ENCODE measurements at places on chromosomes 2 and 18.

DNA sequence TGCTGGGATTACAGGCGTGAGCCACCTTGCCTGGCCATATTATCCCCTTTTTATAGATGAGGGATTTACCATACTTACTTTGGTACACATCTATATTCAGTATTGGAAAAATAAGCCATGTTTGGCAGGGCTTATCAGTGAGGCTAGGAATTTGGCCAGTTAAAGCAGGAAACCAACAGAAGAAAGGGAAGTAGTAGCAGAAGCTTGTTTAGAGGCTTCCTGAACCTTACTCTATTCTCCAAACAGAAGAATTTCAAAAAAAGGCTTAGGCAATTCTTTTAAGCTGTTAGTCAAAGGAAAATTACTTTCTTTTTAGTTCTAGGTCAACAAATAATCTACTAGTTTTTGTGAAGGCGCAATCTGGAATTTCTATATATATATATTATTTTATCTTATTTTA, 3.2 kb upstream of the GLS start:
- DNase-seq = no peak

- DNase-seq = no peak
Measured at GRCh38 chr2:207086136-207086535, 79.6 kb downstream of the KLF7 start.

- DNase-seq = no peak
Measured at GRCh38 chr2:210003359-210003758, 921 bp downstream of the RPE start.

- no peak for DNase-seq
Measured at GRCh38 chr2:222320436-222321395, 21.9 kb upstream of the PAX3 start.

- no peak for DNase-seq
Measured at GRCh38 chr2:84686783-84687476, 170.6 kb downstream of the DNAH6 start.

DNA sequence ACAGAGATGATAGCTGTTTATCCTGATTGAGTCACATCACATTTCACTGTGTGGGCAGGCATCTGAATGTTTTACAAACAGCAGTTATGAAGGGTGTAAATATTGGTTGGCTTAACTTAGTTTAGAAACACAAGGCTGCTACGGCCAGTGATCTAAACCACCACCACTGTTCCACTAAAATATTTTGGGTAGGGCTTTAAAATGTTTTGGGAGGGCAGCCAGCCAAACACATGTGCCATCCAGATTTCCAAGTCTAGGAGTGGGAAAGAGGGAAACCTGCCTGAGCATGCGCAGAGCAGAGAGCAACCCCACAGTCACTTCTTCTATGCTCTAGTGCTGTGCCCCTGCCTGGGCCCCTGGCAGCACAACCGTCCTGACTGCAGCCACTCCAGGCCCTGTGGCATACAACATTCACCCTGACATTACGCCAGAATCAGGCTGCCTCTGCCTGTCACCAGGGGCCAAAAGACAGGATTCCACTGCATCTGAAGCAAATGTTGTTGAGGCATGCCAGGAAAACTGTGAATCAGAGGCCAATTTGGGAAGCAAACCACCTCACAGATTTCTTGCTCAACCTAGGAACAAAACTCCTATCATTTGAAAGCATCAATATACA, 74.8 kb upstream of the COL5A2 start:
- no peak for DNase-seq

DNA sequence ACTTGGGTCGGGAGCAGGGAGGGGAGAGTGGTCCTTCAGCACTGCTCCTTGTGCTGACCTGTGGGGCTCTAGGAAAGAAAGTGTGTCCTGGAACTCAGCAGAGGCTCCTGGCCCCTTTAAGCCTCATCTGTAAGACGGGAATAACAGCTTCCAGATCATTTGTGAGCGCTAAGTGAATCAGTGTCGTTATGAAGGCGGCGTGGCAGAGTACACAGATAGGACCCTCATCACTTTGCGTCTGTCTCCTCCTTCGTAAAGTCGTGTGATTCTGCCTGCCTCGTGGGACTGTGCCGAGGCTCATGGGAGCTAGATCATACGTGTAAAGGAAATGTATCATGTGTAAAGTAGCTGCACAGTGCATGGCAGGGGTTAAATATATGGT, 18.6 kb downstream of the COLEC11 start:
- DNase-seq = no peak

DNA sequence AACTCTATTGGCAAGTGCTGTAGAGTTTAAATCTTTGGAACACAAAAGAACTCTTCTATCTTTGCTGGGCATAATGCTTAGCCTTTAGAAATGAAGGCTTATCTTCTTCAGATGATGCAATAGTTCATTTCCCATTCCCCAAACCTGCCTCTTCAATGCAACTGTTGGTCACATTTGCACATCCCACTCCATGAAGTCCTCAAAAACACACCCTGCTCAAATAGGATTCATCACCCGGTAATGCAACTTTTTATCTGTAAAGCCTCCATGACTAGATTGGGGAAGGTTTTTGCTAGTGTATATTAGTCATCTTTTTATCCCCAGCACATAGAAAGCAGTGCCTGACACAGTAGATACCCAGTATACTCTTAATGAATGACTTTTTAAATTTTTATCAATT, 376.4 kb downstream of the RBM43 start:
- DNase-seq = no peak

- DNase-seq = no peak
Measured at GRCh38 chr18:50853863-50854271, 25.1 kb upstream of the ME2 start.

GRCh38 chr18:58017267-58017666, 26.8 kb upstream of the NEDD4L start:
- DNase-seq = no peak

- no peak for DNase-seq
Measured at GRCh38 chr18:70931942-70932814, 643.3 kb downstream of the SOCS6 start.

DNA sequence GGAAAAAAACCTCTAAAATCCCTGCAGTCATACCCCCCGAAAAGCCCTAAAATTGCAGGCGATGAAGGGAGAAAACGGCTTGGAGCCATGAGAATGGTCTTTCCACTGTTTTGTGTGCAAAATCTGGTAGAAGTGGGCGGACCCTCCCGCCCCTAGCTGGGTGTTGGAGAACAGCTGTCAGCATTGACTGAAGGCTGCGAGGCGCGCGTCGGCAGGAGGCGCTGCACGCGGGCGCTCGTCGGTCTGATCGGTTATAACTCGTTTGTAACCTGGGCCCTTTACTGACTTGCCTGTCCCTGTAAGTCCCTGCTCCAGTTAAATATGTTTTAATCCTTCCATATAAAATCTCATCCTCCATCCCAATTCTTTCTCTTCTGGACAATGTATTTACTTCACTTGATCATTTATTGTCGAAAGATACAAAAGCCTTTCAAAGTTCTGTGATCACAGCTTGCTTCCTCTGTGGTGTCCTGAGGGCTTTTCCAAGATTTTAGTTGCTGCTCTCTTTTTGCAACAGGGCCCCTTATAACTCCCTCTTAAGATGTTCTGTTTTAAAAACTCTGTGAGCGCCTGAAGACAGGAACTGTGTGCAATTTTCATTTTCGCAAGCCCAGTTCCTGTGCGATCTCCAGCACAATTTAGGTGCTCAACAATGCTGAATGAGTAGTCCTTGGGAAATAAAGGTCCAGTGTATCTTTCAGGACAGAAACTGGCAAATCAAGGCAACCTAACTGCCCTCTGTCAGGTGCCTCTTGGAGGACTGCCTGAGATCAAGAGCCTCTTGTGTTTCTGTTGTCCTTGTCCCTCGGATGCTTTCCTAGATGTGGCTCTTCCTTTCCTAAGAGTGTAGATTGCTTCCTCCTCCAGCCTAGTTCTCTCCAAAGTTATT, 918 bp upstream of the HNRNPLL start:
- peak; percentile 79 for DNase-seq

DNA sequence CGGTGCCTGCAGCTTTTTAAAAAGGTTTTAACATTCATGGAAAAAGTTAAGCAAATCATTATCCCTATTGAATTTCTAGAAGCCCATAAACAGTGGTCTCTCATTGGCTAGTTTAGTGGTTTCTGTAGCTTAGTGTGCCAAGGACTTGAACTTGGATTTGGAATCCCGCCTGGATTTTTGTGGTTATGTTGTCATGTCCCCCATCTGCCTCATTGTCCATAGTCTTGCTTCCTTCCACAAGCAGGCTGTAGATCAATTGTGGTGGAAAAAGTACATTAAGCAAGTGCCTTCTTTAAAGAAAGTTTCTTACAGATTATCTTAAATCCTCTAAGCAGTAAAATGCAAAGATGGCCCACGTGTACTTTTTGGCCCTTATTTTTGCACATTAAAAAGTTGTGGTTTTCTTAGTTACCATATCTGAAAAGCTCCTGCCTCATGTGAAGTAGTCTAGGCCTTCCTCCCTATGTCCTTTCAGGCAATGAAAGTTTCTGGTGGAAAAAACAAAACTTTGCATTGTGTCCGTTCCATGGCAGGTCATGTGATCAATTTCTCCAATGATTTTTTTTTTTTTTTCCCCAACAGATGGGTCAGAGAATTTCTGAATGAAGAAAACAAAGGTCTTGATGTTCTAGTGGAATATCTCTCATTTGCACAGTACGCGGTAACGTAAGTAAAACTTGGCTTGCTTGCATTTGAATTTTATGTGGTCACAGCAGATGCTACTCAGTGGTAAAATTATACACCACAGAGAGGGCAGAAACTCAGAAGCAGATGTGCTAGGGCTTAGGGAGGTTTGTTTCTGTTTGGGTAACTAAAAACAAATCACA, 158.9 kb downstream of the PRPF40A start:
- no peak for DNase-seq

GRCh38 chr2:220473611-220474010, 846.2 kb downstream of the SLC4A3 start:
- no peak for DNase-seq

DNA sequence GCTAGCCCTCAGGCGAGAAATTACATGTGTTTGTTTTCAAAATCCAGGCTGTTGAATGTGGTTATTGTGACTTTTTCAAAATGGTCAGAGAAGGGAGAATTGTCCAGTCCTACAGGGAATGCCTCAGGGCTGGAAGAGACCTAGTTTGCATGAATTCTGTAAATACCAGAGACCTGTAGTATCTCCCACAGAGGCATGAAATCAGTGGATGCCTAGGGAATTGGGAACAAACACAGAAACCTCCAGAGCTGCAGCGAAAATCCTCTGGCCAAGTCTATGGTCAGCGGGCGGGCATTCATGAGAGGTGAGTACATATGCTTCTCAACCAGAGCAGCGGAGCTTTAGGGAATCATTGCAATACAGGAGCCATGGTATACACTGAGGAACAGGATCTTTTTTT, 1596.5 kb upstream of the NXPH2 start:
- no peak for DNase-seq

DNA sequence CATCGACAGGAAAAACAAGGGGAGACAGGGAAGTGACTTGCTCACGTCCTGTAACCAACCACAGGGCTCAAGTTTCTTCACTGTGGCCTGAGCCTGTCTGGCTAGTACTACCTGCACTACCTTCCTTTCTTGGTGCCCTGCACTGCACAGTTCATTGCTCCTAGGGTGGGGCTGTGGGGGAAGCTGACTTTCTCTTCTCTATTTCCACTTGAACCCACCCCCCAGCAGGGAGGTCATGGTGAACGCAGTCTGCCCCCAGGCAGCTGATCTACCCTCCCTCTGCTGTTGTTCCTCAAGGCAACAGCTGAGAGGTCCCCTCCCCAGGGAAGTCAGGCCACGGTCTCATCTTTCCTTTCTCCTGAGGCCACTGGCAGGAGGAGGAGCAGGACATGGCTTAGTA, 532.1 kb downstream of the SOX11 start:
- no peak for DNase-seq

DNA sequence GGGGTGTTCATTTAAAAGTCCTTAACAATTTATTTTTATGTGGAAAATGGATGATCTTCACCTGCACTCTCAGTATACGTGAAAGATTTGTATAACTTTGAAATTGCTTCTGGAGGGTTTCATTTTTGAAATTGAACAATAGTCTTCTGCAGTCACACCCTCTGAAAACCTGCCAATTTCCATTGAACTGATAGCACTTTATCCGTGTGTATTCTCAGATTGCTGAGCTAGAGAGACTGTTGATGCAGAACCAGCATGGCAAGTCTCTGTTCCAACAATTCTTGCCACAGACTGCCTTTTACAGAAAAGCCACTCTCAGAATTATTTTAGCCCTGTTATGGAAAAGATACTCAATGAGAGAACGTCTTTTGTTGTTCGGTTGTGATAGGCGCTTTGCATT, 6.6 kb upstream of the GULP1 start:
- DNase-seq = no peak

DNA sequence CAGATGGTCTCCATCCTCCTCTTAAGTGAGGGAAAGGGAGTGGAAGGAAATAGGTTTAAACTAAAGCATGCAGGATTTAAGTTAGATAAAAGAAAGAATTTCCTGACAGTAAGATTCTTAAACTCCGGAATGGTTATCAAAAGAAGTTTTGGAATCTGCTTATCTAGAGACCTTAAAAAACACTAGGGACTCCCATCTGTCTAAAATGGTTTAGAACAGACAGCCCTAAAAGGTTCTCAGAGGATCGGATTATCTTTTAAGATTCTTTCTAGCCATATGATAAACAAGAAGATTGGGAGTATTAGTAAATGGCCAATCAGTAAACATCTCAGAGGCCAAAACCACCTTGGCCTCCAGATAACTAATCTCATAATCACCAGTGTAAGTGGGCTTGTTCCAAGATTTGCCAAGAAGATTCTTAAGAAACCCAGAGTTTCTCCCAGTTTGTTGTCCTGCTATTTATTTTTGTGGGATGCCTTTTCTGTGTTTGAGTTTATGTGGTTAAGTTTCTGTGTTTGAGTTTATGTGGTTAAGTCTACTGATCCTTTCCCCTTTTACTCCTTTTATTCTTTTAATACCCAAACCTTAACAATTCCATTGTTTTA, 314.9 kb upstream of the NRP2 start:
- DNase-seq = no peak

DNA sequence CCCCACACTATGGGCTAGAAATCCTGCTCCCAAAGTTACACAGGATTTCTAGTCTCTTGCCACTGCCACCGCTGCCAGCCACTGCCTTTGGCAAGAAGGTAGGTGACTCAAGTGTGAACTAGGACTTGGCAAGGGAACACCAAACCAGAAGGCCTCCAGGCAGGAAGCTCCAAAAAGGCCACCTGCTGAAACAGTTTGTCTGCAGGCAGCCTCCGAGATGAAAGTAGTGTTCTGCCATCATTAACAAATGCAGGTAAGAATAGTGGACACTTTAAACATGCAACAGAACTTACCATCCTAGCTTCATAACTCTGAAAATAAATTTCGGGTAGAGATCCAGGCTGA, 3.9 kb downstream of the ANKRD44 start:
- no peak for DNase-seq

Data from stimulated activated CD4-positive, alpha-beta T cell treated with anti-CD3 and anti-CD28 coated beads, Interleukin-4, amount 100 ng/mL, for 4 hours (primary cell).